T-helper 1 cell (primary cell): ENCODE measurements at places on chromosomes 12 and 14.
A peak's percentile ranks its signal among the peaks of the same experiment; 100 is the strongest.

DNA sequence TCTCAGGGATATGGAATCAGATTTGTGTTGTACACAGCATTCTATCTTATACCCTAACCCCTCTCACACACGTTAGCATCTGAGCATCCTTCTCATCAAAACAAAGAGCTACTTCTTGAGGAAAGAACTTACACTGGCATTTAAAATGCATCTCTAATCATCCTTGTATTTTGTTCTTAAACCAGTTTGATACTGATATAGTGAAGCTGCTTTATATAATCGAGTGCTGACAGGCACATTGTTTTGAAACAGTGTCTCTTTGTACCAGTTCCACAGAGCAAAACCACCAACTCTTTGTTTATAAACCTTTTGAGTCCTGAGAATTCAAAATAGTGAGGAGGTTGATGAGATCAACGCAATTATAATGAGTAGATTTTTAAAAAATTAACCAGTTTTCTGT lies 8.8 kb downstream of the GPR33 start:
- no peak for DNase-seq

DNA sequence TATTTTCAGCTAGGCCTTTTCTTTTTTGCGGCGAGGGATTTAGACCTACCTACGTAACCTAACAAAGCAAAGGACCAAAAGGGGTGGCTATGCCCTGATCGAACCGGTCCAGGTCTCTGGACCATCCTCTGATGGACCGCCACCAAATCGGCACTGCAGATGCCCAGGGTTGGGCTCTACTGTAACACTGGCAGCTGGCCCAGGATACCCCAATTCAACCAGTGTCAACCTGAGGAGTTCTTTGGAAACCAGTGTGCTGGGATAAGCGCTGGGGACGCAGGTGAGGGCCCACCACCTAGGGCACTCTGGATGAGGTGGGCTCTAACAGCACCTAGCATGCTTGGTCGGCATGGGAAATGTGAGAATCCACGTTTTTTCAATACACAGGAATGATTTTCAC lies 32.2 kb downstream of the FBXO21 start:
- DNase-seq = no peak

- DNase-seq = no peak
Measured at GRCh38 chr12:115204957-115205754, 521.2 kb upstream of the TBX3 start.

- no peak for DNase-seq
Measured at GRCh38 chr12:132465269-132466190, 24.4 kb upstream of the FBRSL1 start.

- peak; percentile 72 for DNase-seq
Measured at GRCh38 chr12:6953442-6954315, 2.5 kb downstream of the PTPN6 start.

DNA sequence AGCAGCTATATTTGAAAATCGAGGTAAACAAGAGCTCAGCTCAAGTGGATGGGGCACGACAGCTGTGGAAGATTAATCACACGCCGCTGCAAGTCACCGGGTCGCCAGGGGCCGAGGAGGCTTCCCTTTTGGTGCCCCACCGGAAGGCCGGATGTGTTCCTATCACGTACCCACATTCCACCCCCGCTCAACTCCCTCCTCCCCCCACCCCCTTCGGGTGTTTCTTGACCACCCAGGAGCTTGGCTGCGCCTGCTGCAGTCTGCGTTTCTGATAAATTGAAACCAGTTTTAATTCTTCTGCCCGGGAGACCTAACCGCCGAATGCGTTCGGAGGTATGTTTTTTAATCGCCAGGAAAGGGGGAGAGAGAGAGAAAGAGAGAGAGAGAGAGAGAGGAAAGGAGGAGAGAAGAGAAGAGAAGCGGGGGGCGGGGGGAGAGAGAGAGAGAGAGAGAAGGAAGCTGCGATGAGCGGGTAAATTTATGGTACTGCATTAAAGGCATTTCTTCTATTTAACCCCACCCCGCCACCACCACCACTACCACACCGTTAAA lies 1.8 kb downstream of the SLC8A3 start:
- no peak for DNase-seq

DNA sequence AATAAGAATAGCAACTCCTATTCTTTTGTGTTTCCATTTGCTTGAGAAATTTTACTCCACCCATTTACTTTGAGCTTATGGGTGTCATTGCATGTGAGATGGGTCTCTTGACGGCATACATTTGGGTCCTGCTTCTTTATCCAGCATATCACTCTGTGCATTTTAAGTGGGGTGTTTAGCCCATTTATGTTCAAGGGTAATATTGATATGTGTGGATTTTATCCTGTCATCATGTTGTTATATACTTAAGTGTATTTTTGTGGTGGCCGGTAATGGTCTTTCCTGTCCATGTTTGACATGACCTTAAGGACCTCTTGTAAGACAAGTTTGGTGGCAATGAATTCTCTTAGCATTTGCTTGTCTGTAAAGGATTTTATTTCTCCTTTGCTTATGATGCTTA lies 100.1 kb downstream of the ATP23 start:
- DNase-seq = no peak

DNA sequence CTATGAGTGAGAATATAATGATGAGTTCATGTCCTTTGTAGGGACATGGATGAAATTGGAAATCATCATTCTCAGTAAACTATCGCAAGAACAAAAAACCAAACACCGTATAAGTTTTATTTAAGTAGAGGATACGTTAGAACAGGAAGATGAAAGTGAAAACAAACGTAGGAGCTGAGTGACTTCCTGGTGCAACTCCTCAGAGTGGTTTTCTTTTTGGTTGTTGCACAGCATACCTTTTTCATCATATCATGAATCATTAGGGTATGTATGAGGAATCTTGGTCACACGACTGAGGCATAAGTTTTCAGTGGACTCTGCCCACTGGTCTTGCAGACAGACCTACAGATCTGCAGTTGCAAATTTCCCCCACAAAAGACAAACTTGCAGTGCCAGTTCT lies 199.0 kb downstream of the LRFN5 start:
- no peak for DNase-seq

DNA sequence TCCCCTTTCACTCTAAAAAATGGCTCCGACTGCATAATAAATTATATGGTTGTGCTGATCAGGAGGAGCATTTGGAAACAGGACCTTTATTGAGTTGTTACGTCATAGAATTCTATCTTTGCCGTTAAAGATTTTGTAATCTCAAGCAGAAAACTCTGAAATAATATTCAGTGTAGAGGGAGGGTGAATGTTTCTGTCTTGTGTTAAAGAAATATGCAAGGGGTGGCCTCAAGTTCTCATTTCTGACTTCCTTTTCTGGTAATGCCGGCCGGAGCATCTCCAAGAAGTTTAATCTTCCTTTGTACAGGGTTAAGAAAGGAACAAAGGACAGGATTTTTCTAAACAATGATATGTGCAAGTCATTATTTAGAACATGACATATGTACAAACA lies 165.1 kb downstream of the SLC38A4 start:
- DNase-seq = no peak

DNA sequence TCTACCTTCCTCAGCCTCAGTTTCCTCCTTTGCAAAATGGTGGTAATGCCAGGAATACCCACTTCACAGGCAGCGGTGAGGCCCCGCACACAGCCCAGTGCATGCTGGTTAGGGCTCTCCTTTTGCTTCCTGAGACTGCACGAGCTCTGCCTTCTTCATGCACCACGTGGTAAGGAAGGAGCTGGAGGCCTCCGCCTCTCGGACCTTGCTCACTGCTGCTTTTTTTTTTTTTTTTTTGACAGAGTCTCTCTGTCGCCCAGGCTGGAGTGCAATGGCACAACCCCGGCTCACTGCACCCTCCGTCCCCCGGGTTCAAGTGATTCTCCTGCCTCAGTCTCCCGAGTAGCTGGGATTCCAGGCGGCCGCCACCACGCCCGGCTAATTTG lies 18.1 kb downstream of the TAMALIN start:
- DNase-seq = peak; percentile 85

DNA sequence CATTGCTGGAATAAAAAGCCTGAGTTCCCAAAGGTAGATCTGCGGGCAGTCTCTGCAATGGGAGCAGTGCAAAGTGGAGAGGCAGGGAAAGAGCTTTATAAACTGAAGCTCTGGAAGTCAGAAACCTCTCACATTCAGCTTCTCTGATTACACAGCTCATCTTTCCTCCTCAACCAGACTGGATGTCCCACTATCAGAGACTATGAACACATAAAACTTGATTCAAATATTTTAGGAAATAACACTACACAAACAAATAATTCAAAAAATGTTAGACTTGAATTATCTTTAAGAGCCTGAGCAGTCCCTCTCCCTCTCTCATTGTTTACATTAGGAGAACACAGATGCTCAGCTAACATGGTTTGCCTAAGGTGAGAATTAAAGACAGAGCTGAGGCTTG lies 72.9 kb downstream of the DENND5B start:
- DNase-seq = no peak

DNA sequence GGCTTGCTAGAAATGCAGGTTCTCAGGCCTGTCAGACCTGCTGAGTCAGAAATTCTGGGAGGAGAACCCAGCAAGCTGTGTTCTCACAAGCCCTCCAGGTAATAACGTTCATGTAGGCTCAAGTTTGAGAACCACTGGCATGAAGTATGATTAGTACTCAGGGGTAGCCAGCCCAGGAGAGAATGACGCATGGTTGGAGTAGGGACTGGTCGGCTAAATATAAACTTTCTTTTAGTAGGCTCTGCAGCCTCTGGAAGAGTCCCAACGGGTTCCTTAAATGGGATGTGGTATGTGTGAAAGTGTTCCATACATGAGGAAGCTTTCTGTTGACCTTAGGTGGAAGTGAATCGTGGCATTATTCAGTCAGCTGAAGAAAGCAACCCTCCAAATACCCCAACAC lies 209.3 kb downstream of the SLC41A2 start:
- no peak for DNase-seq

DNA sequence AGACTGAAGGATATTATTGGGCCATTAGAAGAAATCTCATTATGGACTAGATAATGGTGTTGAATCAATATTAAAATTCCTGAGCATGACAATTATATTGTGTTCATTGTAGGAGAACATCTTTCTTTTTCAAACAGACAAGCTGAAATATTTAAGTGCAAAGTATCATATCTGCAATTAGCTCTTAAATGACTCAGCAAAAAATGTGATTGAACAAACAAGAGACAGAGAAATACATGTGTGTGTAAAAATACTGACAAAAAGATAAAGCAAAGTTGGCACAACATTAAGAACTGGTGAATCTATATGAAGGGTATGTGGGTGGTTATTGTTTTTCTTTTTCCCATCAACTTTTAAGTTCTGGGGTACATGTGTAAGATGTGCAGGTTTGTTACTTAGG lies 9.5 kb downstream of the CEP290 start:
- no peak for DNase-seq

- peak; percentile 56 for DNase-seq
Measured at GRCh38 chr14:104723651-104724406, at the start of gene ADSS1. Gene ADSS1 (plus strand): TSS chr14:104724229. CDS start chr14:104724271, 42 bp downstream.

- no peak for DNase-seq
Measured at GRCh38 chr12:110794623-110795280, 52.0 kb upstream of the CCDC63 start.

GRCh38 chr12:81339071-81339470 lies 261.2 kb downstream of the ACSS3 start:
- DNase-seq = no peak

DNA sequence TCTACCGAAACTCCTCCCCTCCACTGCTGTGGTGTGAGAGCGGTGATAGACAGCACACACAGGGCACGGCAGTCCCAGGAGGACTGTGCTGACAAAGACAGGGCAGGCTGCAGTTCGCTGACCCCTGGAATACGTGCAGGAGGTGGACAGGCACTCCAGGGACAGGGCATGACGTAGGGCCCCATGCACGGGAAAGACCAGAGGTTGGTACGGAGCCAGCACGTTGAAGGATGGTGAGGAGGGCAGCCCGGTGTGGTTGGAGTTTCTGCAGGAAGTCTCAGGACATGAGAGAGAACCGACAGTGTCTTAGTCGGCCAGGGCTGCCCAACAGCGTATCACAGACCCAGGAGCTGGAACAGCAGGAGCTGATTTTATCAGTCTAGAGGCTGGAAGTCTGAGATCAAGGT lies 254.2 kb upstream of the FKBP4 start:
- DNase-seq = no peak

GRCh38 chr12:114945351-114945750 lies 261.4 kb upstream of the TBX3 start:
- DNase-seq = no peak

DNA sequence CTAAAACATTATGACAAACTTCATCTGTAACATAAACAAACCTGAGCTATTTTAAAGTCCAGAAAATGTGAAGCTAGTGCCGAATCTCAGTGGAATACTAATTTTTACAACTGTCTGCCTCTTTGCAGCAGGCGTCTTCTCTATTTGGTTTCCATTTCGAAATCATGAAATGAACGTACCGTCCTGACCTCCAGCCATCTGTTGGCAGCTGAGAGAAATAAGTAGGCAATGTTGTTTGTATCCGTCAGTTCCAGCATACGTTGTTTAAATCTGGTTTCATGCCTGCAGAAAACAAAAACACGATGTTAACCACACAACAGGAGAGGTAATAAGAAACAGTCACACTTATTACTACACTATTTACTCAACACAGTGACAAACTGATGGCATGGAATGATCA lies 54.3 kb upstream of the KCNJ8 start:
- DNase-seq = no peak

- no peak for DNase-seq
Measured at GRCh38 chr12:12684375-12685106, 11.4 kb downstream of the GPR19 start.

DNA sequence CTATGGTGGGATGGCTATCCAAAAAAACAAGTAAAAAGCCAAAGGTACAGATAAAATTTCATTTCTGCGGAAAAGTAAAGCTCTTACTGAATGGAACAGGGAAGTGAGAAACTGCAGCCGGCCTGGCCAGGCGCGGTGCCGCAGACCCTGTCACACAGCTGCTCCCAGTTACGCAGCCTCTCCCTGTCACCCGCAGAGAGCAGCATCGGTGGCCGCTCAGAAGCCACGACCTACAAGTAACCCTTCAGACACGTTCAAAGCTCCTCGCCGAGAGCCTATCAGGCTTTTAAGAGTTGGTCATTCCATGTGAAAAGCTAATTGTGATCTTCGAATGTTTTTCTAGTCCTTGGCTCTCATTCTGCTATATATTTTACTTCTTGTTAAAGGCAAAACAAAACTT lies 11.0 kb upstream of the ANKLE2 start:
- DNase-seq = no peak

DNA sequence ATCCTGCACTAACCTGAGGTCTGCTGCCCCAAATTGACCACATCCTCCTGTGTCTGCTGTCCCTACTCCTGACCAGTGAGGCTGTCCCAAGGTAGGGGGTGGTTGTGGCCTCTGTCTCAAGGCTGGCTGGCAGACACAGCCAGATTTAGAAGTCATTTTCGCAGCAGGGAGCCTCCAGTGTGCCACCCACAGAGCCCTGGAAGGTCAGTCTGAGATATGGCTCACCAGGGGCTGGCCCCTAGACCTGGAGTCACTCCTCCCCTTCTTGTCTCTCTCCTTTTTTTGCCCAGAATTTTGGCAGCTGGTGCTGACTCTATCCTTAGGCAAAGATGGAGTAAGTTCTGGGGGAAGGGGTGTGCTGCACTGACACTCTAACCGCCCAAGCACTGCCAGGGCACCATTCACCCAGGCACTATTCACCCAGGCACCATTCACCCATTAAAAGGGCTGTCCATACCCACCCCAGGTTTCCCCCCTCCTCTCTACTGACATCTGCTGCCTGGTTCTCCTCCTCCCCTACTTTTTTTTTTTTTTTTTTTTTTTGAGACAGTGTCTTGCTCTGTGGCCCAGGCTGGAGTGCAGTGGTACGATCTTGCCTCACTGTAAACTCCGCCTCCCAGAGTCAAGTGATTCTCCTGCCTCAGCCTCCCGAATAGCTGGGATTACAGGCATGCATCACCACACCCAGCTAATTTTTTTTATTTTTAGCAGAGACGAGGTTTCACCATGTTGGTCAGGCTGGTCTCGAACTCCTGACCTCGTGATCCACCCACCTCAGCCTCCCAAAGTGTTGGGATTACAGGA lies 7.7 kb downstream of the DDN start:
- no peak for DNase-seq

- DNase-seq = no peak
Measured at GRCh38 chr12:16763901-16764300, 157.9 kb upstream of the LMO3 start.
